Nephron progenitor cell (in vitro differentiated cells): ENCODE measurements at places on chromosomes 13 and 19.

DNA sequence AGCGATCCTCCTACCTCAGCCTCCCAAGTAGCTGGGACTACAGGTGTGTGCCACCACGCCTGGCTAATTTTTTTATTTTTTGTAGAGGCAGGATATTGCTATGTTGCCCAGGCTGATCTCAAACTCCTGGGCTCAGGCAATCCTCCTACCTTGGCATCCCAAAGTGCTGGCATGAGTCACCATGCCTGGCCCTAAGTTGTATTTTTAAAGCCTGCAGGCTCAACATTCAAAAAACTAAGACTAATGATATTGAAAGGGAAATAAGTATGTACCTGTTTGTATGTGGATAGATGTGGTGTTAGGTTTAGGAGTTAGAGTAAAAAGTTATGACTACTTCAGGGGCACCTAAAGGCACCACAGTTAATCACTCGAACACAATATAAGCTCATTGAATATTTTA, 5.4 kb upstream of the IPO5 start:
- H3K27ac ChIP-seq, result no peak overlapping the region
- H3K27me3 ChIP-seq, result no peaks in the 10 kb centered on the region
- no peaks in the 10 kb centered on the region for H3K4me1 ChIP-seq

DNA sequence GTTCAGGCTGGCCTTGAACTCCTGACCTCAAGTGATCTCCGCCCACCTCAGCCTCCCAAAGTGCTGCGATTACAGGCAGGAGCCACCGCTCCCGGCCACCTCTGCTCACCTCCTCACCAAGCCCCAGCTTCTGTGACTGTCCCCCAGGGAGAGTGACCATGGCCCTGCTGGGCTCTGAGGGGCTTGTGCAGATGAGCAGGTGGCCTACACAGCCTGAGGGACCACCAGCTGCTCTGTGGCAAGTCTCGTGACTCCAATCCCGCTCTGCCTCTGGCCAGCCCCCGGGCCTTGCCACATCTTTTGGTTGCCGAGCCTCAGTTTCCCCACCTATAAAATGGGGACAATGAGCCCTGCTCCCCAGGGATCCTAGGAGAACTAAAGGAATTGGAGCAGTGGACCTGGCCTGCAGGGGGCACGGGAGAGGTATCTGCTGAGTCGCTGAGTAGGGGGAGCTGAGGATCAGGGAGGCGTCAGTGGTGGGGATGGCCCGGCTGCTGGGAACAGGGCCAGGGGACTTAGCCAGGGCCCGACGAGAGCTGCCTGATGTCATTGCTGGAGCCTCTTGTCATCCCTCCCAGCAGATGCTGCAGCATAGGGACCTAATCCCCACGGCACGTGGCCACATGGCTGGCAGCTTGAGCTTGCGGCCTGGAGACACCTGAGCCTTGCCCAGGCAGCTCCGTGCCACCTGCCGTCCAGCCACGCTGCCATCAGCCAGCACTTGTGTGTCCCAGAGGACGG, 74.7 kb downstream of the GADD45B start:
- no peaks in the 10 kb centered on the region for H3K27me3 ChIP-seq
- no peaks in the 10 kb centered on the region for H3K36me3 ChIP-seq
- peaks cover 49% of the 10 kb centered on the region for H3K4me1 ChIP-seq
- H3K27ac ChIP-seq, result no peak overlapping the region
- DNase-seq, result no peak
- no peak overlapping the region for H3K4me3 ChIP-seq

DNA sequence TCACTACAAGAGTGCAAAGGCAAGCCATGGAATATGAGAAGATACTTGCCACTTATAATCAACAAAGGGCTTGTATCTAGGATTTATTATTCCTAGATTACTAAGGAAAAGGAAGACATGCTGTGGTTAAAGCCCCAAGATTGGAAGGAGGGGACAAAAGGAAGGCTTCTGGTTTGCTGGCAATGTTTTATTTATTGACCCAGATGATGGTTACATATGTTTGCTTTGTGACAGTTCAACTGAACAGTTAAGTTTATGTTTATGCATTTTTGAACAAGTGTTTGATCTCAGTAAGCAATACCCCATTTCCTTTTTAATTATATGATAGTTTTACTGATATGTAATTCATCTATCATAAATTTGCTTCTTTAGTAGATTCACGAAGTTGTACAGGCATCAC, 40.3 kb downstream of the CDADC1 start:
- no peak for DNase-seq
- H3K27ac ChIP-seq, result no peak overlapping the region
- H3K4me1 ChIP-seq, result no peaks in the 10 kb centered on the region
- H3K4me3 ChIP-seq, result no peak overlapping the region
- H3K36me3 ChIP-seq, result no peaks in the 10 kb centered on the region
- H3K27me3 ChIP-seq, result peaks cover 4% of the 10 kb centered on the region

GRCh38 chr13:109256866-109257760, 529.3 kb downstream of the IRS2 start:
- H3K36me3 ChIP-seq, result no peaks in the 10 kb centered on the region
- H3K4me1 ChIP-seq, result no peaks in the 10 kb centered on the region
- H3K4me3 ChIP-seq, result no peak overlapping the region
- DNase-seq, result no peak

GRCh38 chr19:19260417-19261214, 12.5 kb downstream of the TM6SF2 start:
- H3K27ac ChIP-seq, result no peak overlapping the region
- DNase-seq, result no peak
- peaks cover 55% of the 10 kb centered on the region for H3K27me3 ChIP-seq
- H3K4me1 ChIP-seq, result peaks cover 29% of the 10 kb centered on the region
- H3K36me3 ChIP-seq, result peaks cover 24% of the 10 kb centered on the region

DNA sequence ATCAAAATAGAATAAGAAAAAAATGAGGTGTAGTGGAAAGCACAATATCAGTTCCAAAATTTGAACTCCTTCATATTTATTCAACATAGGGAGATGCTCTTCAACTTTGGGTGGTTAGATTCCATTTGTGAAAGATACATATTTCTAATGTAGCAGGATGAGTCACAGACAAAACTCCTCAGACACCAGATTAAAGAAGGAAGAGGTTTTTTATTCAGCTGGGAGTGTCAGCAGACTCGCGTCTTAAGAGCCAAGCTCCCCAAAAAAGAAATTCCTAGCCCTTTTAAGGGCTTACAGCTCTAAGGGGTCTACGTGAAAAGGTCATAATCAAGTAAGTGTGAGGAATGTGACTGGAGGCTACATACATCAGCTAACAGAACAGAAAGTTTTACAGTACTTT, 6.8 kb upstream of the ZNF765 start:
- peaks cover 65% of the 10 kb centered on the region for H3K36me3 ChIP-seq
- no peak overlapping the region for H3K27ac ChIP-seq
- no peak for DNase-seq
- H3K4me1 ChIP-seq, result peaks cover 8% of the 10 kb centered on the region
- H3K4me3 ChIP-seq, result no peak overlapping the region
- no peaks in the 10 kb centered on the region for H3K27me3 ChIP-seq

GRCh38 chr19:7870571-7871436, 3.4 kb downstream of the PRR36 start:
- H3K36me3 ChIP-seq, result no peaks in the 10 kb centered on the region
- peaks cover 62% of the 10 kb centered on the region for H3K27me3 ChIP-seq
- peaks cover 22% of the 10 kb centered on the region for H3K4me1 ChIP-seq
- H3K27ac ChIP-seq, result peak overlapping the region; percentile 99

DNA sequence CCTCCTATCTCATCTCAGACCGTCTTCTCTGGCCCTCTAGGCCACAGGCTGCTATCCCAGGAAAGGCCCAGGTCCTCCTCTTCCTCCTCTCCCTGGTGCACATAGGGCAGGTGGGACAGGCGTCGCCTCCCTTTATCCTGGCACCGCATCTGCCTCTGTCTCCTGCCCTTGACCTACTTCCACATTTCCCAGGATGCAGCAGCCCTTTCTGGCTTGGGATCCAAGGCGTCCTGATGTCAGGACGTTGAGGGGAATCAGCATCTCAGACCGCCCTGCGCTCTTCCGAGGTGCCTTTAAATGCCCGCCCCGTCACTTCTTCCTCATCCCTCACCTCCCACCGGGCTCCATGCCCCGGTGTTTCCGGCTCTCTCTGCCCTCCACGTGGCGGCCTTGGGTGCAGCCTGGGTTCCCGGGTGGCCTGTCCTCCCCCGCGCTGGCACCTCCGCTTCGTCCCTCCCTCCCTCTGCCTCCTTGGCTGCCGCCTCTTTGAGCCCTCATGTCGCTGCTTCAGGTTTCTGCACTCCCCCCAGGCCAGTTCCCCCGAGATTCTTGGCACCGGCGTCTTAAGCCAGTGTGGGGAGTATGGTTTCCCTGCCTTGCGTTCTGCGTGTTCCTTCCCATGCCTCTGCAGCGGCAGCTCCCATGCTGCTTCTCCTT, 66.3 kb downstream of the KDM4B start:
- H3K4me1 ChIP-seq, result peaks cover 28% of the 10 kb centered on the region
- DNase-seq, result no peak
- peaks cover 17% of the 10 kb centered on the region for H3K36me3 ChIP-seq

DNA sequence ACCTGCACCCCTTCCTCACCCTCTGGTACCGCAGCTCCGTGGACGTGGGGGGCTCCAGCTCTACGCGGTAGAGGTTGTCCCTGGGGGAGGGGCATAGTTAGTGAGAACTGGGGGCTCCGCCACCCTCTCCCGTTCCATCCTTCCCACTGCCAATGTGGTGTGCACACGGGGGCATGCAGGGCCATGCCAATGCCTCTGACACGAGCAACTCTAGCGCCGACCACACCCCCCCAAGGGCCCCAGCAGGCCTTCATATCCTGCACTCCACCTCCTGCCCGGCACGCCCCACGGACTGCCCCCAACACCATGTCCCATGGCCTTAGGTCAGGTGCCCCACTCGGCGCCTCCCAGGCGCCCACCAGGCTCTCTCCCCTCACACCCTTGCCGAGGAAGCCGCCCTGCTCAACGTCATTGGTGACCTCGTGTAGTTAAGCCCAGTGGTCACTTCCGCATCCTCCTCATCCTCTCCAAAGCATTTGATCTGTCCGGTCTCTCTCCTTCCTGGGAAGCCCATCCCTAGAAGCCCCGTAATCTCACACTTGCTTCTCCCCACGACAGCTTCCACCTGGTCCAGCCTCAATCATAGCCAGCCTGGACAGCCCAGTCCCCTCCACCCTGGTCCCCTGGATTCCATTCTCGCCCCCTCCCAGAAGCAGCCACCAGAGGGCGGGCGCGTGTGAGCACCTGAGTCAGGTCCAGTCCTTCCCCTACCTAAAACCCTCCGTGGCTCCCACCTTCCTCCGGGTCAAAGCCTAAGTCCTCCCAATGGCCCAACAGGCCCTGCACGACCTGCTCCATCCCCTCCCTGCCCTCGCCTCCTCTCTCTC, 2.1 kb downstream of the SEMA6B start:
- DNase-seq, result peak; percentile 36
- H3K27me3 ChIP-seq, result peaks cover 7% of the 10 kb centered on the region
- H3K4me1 ChIP-seq, result peaks cover 5% of the 10 kb centered on the region

- H3K4me1 ChIP-seq, result peaks cover 20% of the 10 kb centered on the region
- no peak for DNase-seq
- H3K4me3 ChIP-seq, result no peak overlapping the region
Measured at GRCh38 chr19:7195046-7195445, 99.2 kb downstream of the INSR start.

DNA sequence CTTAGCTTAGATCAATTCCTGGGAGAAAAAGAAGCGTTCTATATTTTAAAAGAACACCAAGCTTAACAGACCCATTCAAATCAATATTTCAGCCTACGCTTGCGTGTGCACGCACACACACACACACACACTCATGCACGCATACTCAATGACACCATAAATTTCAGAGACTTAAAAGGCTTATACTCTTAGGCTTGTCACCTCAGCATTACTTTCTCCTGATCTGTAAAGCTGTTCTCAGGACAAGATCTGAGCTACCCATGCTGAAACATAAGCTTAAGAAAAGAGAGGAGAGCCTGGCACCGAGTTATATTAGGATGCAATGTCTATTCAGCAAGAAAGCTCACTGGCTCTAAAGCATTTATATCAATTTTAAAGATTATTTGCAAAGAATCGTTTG, 368.5 kb downstream of the FGF14 start:
- no peak for DNase-seq
- H3K36me3 ChIP-seq, result no peaks in the 10 kb centered on the region
- H3K27ac ChIP-seq, result peak overlapping the region; percentile 56
- H3K4me3 ChIP-seq, result peak overlapping the region; percentile 37
- H3K27me3 ChIP-seq, result no peaks in the 10 kb centered on the region
- H3K4me1 ChIP-seq, result peaks cover 54% of the 10 kb centered on the region

DNA sequence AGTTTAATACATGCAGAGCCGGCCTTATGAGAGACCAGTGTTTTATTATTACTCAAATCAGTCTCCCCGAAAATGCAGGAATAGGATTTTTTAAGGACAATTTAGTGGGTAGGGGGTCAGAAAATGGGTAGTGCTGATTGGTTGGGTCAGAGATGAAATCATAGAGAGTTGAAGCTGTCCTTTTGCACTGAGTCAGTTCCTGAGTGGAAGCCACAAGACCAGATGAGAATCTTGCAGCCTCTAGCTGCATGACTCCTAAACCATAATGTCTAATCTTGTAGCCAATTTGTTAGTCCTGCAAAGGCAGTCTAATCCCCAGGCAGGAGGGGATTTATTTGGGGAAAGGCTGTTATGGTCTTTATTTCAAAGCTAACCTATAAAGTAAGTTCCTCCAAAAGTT, 1163.9 kb downstream of the DIAPH3 start:
- no peak overlapping the region for H3K4me3 ChIP-seq
- peaks cover 11% of the 10 kb centered on the region for H3K36me3 ChIP-seq
- DNase-seq, result no peak
- H3K4me1 ChIP-seq, result no peaks in the 10 kb centered on the region
- no peak overlapping the region for H3K27ac ChIP-seq
- no peaks in the 10 kb centered on the region for H3K27me3 ChIP-seq

DNA sequence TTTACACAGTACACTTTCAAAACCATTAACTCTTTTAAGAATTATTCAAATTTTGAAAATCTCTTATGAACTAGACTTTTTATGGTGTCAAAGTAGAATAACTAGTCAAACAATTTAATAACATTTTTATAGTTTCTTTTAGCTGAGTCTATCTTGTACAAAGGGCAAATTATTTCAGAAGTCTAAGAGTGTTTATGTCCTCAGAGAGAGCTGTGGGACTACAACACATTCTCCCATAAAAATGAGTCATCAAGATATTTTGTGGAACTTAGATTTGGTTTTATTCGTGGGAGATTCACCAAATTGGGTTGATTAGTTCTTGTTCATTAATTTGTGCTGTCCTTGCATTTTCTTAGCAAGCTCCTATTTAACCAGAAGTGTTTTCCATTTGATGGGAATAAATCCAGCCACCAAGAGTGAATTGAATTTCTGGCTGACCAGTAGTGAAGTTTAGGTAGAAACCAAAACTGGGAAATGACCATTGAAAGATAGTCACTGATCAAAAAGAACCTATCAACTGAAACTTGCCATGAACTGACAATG, 291.0 kb downstream of the DLEU7 start:
- no peak overlapping the region for H3K27ac ChIP-seq
- no peak for DNase-seq
- no peak overlapping the region for H3K4me3 ChIP-seq
- no peaks in the 10 kb centered on the region for H3K4me1 ChIP-seq
- no peaks in the 10 kb centered on the region for H3K27me3 ChIP-seq

- peaks cover 6% of the 10 kb centered on the region for H3K27me3 ChIP-seq
- no peak overlapping the region for H3K27ac ChIP-seq
- peaks cover 8% of the 10 kb centered on the region for H3K4me1 ChIP-seq
- no peak for DNase-seq
Measured at GRCh38 chr13:32905063-32905863, 111.0 kb upstream of the KL start.

- no peaks in the 10 kb centered on the region for H3K4me1 ChIP-seq
- peaks cover 74% of the 10 kb centered on the region for H3K36me3 ChIP-seq
- DNase-seq, result no peak
- no peak overlapping the region for H3K4me3 ChIP-seq
- no peaks in the 10 kb centered on the region for H3K27me3 ChIP-seq
Measured at GRCh38 chr13:113226873-113227450, 17.5 kb downstream of the CUL4A start.
